ENCODE measurements at places on chromosomes 1 and 21. TPM values are rescaled to one million over a fixed set of nuclear protein-coding genes. Genes with fewer than 3 reads are reported as not detected.

APOBEC4 gene
- 0.10 TPM for polyA plus RNA-seq

CR1 gene
- polyA plus RNA-seq, result 18.6 TPM

TNFAIP8L2 gene
- polyA plus RNA-seq, result 1.6 TPM

DNA sequence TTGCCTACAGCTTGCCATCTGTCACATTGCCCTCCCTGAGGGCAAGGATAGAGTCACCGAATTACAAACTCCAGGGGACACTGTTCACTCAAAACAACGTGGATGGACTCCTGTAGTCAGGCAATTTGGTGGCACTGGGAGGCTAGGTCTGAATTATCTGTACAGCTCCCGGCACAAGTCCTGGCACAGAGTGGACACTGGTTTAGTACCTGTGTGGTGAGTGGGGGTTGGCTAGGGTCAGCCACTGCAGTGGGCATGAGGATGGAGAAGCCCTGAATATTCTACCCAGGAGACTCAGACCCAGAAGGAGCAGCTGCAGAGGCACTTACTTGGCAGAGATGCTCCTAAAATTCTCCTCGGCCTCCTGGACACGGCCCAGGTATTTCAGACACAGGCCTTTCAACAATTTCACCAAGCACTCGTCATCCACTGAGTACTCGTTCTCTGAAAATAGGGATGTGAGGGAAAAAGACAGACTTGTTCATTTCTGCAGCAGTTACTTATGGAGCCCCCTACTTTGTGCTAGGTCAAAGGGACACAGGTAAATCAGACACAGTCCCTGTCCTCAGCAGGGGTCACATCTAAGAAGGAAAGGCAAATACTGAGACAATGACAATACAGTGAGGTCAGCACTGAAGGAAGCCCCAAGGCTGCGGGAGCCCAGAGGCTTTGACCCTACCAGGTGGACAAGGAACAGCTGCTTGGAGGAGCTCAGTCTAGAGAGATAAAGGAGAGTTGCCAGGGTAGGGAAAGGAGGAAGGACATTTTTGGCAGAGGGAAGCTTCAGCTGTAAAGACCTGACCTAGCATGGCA, 40.5 kb downstream of the TTC39A start:
- DNase-seq, result no peak

- DNase-seq, result no peak
These were observed 7.6 kb upstream of the EIF4G3 start for GRCh38 chr1:21184276-21184675.

DNA sequence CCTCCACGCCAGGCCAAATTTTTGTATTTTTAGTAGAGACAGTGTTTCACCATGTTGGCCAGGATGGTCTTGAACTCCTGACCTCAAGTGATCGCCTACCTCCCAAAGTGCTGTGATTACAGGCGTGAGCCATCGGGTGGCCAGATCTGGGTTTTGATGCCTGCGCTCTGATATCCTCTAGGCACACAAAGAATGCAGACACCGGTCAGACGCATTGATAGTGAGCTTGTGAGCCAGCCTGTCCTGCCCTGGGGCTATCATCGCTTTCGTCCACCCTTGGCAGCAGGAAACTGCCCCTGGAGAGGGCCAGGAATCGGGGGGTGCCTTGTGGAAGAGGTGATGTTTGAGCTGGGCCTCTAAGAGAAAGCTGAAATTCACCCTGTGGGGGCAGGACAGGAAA, 4.0 kb downstream of the FBLIM1 start:
- DNase-seq, result no peak
